Stimulated activated CD4-positive, alpha-beta T cell treated with anti-CD3 and anti-CD28 coated beads, TNF-alpha, amount 100 ng/mL, for 24 hours (primary cell): ENCODE measurements at places on chromosomes 5 and 9.

GRCh38 chr9:372128-372527 lies 157.5 kb downstream of the DOCK8 start:
- DNase-seq, result no peak

GRCh38 chr9:76927540-76928240 lies 21.8 kb upstream of the PRUNE2 start:
- no peak for DNase-seq

- no peak for DNase-seq
Measured at GRCh38 chr5:39877479-39877878, 452.7 kb upstream of the DAB2 start.

GRCh38 chr9:761176-761792 lies 80.2 kb upstream of the DMRT1 start:
- no peak for DNase-seq

- no peak for DNase-seq
Measured at GRCh38 chr5:1494780-1495524, 28.8 kb downstream of the LPCAT1 start.

- no peak for DNase-seq
Measured at GRCh38 chr5:168467755-168468330, 18.4 kb upstream of the RARS1 start.

- no peak for DNase-seq
Measured at GRCh38 chr5:76174101-76174500, 90.9 kb downstream of the SV2C start.

GRCh38 chr5:76372323-76373054 lies 30.6 kb upstream of the IQGAP2 start:
- no peak for DNase-seq

GRCh38 chr5:14174230-14174636 lies 31.1 kb downstream of the TRIO start:
- DNase-seq, result no peak
